ENCODE measurements at places on chromosomes 11 and 22.

DNA sequence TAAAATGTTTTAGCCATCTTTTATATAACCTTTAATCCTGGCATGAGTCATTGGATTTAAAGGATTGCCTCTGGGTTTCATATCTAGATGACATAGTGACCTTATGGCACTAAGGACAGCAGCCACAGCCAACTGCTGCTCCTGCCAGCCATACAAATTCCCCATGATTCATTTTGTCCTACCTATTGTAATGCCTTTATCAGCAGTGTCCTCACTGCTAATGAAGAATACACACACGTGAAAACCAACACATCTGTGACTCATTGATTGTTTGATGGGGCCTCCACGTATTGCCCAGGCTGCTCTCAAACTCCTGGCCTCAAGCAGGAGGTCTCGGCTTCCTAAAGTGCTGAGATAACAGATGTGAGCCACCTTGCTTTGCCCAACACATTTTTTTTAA is 1.8 kb downstream of the LDHAL6A start:
- no peak for DNase-seq

DNA sequence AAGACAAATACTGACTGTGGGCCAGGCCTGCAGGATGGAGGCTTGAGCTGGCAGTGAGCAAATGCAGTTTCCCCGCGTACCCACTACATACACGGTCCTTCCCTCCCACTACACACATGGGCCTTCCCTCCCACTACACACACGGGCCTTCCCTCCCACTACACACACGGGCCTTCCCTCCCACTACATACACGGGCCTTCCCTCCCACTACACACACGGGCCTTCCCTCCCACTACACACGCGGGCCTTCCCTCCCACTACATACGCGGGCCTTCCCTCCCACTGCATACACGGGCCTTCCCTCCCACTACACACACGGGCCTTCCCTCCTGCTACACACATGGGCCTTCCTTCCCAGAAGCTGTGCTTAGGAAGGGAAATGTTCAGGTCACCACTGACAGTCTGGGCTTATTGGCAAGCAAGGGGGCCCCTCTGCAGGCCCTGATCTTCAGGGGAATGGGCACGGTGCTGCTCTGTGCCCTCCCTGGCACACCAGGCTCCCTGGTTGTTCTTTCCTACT is 10.8 kb downstream of the DNAL4 start:
- DNase-seq, result no peak

DNA sequence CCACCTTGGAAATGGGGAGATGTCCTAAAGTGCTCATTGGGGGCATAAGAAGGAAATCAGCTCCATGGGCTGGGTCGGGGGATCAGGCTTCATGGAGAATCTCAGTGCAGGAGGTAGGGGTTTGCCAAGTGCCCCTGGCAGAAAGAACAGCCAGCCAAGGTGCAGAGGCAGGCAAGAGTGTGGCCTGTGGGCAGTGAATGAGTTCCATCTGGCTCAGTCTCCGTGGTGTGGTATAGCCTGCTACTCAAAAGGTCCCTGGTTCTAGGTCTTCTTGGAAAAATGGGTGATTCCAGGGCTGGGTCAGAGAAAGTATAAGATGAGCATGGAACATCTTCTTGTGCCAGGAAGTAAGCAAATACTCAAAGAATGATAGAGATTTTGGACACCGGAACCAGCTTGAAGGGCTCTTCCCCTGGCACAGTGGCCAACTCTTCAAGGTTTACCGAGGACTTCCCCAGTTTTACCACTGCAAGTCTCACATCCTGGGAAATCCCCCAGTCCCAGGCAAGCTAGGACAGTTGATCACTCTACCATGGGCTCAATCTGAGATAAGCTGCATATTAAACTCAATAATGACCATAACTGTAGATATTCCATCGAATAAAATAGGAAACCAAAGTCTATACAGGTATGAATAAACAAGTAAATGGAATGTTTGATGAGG is 10.6 kb upstream of the ARAP1 start:
- no peak for DNase-seq

GRCh38 chr11:23585416-23586104 is 725.3 kb upstream of the CCDC179 start:
- no peak for DNase-seq

- no peak for DNase-seq
These were observed 74.2 kb downstream of the MYO7A start for GRCh38 chr11:77201991-77202841.
